ENCODE measurements at places on chromosomes 2 and 18.

GRCh38 chr2:112985090-112985489 is 7.3 kb downstream of the IL36G start:
- DNase-seq: no peak

- DNase-seq: no peak
Observed at GRCh38 chr2:120291401-120292311, 39.0 kb downstream of the RALB start.

DNA sequence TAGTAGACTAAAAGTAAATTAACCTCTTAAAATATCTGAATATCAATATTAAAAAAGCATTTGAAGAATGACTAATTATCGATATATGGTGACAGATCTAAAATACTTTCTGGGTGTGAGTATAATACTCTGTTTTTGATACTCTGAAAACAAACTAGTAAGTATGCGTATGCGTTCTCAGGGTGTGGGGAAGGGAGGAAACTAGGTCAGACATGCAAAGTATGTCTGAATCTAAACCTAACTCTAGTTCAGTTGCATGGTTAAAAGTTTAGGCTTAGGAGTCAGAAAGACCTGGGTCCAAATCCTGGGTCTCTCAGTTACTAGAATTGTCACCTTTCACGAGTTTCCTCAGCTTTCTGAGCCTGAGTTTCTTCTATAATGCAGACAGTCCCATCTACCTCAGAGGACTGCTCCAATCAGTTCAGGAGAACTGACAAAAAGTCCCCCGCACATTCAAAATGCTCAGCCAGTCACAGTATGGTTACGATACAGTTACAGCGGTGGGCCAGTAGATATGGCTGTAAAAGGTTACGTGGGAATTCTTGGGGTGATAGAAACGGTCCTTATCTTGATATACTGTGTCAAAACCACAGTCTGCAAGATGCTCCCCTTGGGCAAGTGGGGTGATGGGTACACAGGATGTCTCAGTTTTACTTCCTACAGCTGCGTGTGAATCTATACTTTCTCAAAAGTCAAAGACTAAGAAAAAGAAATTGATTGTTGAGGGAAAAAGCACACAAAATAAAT is 29.2 kb downstream of the UNC50 start:
- DNase-seq: no peak

DNA sequence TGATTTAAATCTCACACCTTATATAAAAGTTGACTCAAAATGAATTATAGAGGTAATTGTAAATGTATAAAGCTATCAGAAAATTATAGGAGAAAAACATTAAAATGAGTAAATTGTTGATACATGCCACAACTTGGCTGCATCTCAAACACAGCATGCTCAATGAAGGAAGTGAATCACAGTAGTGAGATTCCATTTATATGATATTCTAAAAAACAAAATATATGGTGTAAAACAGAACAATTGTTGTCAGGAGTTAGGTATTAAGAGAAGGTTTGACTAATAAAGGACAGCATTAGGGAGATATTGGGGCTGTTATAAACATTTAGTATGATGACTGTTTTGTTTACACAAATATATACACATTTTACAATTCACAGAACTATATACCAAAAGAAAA is 356.6 kb upstream of the CELF4 start:
- no peak for DNase-seq
